T-cell (primary cell): ENCODE measurements at places on chromosomes 6 and 20. TPM values are rescaled to one million over a fixed set of nuclear protein-coding genes. Genes with fewer than 3 reads are reported as not detected.
A peak's percentile ranks its signal among the peaks of the same experiment; 100 is the strongest.

HCRTR2 gene
- total RNA-seq: not detected

CDK19 gene
- total RNA-seq: 11.4 TPM

CDSN gene
- total RNA-seq: not detected

OPRM1 gene
- total RNA-seq: not detected

SRSF3 gene
- 546 TPM for total RNA-seq

CFAP61 gene
- not detected for total RNA-seq

BPIFA1 gene
- not detected for total RNA-seq

TRIM40 gene
- total RNA-seq: not detected

DNA sequence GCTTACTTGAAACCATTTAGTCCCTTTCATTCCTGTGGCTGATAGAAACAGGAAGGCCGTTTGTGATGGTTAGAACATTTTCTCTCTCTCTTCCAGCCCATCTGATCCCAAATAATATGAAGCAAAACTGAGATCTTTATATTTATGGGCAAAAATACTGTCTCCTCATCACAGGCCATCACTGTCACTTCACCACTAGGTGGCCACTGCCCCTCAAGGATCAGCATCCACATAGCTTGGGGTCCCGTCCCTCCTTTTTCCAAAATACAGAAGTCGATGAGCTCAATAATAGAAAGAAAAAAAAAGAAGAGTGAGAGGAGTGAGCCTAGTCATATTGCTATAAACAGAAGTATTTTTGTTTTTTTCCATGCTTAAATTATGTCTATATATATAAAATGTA is 46.4 kb upstream of the LAMP5 start:
- no peaks in the 10 kb centered on the region for H3K36me3 ChIP-seq
- H3K27me3 ChIP-seq: no peaks in the 10 kb centered on the region
- DNase-seq: no peak

GRCh38 chr6:119390247-119390793 is 40.8 kb upstream of the MAN1A1 start:
- H3K27me3 ChIP-seq: no peaks in the 10 kb centered on the region
- H3K36me3 ChIP-seq: no peaks in the 10 kb centered on the region
- no peaks in the 10 kb centered on the region for H3K4me1 ChIP-seq
- no peak for DNase-seq

- H3K36me3 ChIP-seq: no peaks in the 10 kb centered on the region
- H3K4me3 ChIP-seq: no peak overlapping the region
- no peaks in the 10 kb centered on the region for H3K27me3 ChIP-seq
- no peak overlapping the region for H3K27ac ChIP-seq
- H3K4me1 ChIP-seq: peaks cover 29% of the 10 kb centered on the region
- DNase-seq: no peak
Measured at GRCh38 chr6:36124881-36125280, 5.4 kb upstream of the MAPK13 start.

GRCh38 chr6:78222226-78222625 is 569.4 kb downstream of the MEI4 start:
- H3K36me3 ChIP-seq: no peaks in the 10 kb centered on the region
- no peaks in the 10 kb centered on the region for H3K27me3 ChIP-seq
- H3K4me1 ChIP-seq: no peaks in the 10 kb centered on the region
- no peak overlapping the region for H3K27ac ChIP-seq

DNA sequence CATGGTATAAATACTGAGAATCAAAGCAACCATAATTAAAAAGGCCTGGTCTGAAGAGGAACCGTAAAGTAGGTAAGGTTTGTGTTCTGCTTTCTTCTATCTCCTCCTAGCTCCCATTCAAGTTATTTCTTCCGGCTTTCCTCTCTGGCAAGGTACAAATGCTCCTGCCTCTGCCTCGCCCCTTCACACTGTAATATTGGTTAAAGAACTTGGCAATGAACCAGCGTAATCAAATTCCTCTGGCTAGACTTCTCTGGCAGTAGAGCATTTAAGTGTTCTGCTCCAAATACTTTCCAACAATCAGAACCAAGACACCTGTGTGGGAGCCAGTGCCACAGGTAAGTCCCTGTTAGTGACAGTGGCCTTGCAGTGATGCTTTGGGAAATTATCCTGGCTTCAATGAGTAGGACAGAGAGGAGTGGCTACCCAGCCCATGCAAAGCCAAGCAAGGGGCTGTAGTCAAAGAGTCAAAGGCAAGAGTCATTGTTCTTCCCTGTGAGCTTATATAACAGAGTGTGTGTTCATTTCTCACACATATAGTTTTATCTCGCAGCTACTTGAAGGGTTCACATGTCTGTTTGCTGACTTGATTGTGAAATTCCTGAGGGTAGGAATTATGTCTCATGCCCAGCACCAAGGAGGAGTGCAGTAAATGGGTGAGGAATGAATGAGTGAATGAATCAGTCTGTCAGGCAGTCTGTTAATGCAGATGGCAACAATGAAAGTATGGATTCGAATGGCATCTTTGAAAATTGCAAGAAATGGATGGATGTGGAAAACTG is 329.3 kb downstream of the NRN1 start:
- H3K4me1 ChIP-seq: peaks cover 2% of the 10 kb centered on the region
- H3K27me3 ChIP-seq: no peaks in the 10 kb centered on the region
- no peaks in the 10 kb centered on the region for H3K36me3 ChIP-seq

DNA sequence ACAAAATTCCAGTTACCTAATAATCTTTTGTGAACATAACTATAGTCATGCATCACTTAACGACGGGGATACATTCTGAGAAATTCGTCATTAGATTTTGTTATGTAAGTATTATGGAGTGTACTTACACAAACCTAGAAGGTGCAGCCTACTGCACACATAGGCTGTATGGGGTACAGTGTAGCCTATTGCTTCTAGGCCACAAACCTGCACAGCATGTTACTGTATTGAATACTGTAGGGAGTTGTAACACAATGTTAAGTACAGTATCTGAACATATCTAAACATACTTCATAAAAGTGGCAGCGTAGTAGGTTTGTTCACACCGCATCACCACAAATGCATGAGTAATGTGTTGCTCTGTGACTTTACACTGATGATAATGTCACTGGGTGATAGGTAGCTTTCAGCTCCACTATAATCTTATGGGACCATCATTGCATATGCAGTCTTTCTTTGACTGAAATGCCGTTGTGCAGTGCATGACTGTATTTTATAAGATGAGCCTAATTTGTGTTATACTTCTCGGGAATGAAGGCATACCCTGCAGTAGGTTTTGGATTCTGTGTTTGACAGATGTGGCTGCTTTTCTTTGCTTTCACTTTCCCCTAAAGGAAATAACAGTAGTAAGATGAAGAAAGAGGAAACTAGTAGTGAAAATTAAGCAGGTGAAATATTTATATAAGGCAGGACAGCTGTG is 365.6 kb downstream of the FARS2 start:
- H3K27me3 ChIP-seq: no peaks in the 10 kb centered on the region
- H3K4me3 ChIP-seq: peak overlapping the region; percentile 2
- peak; percentile 2 for DNase-seq
- peaks cover 25% of the 10 kb centered on the region for H3K4me1 ChIP-seq
- no peaks in the 10 kb centered on the region for H3K36me3 ChIP-seq
- peak overlapping the region; percentile 43 for H3K27ac ChIP-seq

- DNase-seq: no peak
- no peaks in the 10 kb centered on the region for H3K36me3 ChIP-seq
- no peaks in the 10 kb centered on the region for H3K4me1 ChIP-seq
- H3K27ac ChIP-seq: no peak overlapping the region
- peaks cover 6% of the 10 kb centered on the region for H3K27me3 ChIP-seq
Measured at GRCh38 chr20:24134284-24134683, 145.7 kb upstream of the GGTLC1 start.

- H3K27ac ChIP-seq: no peak overlapping the region
- no peak for DNase-seq
- peaks cover 7% of the 10 kb centered on the region for H3K27me3 ChIP-seq
- H3K4me1 ChIP-seq: no peaks in the 10 kb centered on the region
Measured at GRCh38 chr6:42715871-42716270, 6.5 kb downstream of the PRPH2 start.

- H3K4me1 ChIP-seq: peaks cover 7% of the 10 kb centered on the region
- no peak for DNase-seq
- no peaks in the 10 kb centered on the region for H3K36me3 ChIP-seq
- H3K27me3 ChIP-seq: no peaks in the 10 kb centered on the region
- no peak overlapping the region for H3K4me3 ChIP-seq
Measured at GRCh38 chr6:2958331-2958711, 13.0 kb downstream of the SERPINB6 start.

- H3K27me3 ChIP-seq: no peaks in the 10 kb centered on the region
- DNase-seq: no peak
- no peaks in the 10 kb centered on the region for H3K4me1 ChIP-seq
- peaks cover 49% of the 10 kb centered on the region for H3K36me3 ChIP-seq
Measured at GRCh38 chr6:53033764-53034163, 31.4 kb upstream of the FBXO9 start.

DNA sequence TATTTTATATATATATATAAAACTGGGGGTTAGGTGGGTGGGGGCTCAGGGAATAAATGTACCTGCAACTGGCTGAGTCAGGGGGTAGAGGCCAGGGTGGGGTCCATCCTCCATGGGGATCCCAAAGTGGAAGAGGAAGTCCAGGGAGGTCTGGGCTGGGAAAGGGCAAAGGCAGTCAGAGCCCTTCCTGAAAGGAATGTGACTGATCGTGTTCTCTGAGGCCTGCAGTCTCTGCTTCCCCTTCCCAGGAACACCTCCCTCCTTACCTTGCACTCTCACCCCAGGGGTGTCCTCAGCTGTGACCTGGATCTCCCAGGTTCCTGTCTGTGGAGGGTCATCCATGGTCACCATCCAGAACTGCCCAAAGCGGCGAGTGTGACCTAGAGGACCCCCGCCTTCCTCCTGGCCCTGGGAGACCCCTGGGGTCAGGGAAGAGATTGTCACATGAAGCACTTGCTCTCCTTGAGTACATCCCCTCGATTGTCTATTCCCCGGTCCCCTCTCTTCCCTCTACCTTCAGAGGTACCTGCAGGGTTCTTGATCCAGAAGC is 4.7 kb downstream of the SAPCD1 start:
- no peak overlapping the region for H3K4me3 ChIP-seq
- H3K27ac ChIP-seq: no peak overlapping the region
- DNase-seq: no peak
- H3K27me3 ChIP-seq: no peaks in the 10 kb centered on the region
- H3K36me3 ChIP-seq: no peaks in the 10 kb centered on the region
- H3K4me1 ChIP-seq: peaks cover 3% of the 10 kb centered on the region

DNA sequence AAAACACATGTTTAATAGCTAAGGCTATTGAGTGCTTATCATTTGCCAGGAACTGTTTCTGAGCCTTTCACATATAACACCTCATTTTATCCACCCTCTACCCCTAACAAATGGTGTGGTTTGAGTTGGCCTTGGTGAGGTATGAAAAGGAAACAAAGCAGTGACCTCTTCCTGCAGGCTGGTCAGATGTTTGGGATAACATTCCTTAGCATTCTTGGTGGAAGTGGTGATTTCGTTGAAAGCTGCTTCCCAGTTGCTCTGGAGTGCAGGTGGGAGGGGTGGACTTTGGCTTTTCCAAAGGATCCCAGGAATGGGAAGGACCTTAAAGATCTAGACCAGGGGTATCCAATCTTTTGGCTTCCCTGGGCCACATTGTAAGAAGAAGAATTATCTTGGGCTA is 41.3 kb downstream of the CARMIL1 start:
- no peak for DNase-seq
- H3K27ac ChIP-seq: no peak overlapping the region
- no peaks in the 10 kb centered on the region for H3K27me3 ChIP-seq
- H3K36me3 ChIP-seq: no peaks in the 10 kb centered on the region

GRCh38 chr20:60589623-60590022 is 631.4 kb downstream of the CDH26 start:
- no peak overlapping the region for H3K4me3 ChIP-seq
- H3K27ac ChIP-seq: no peak overlapping the region
- no peaks in the 10 kb centered on the region for H3K4me1 ChIP-seq
- no peaks in the 10 kb centered on the region for H3K36me3 ChIP-seq
- no peak for DNase-seq
- no peaks in the 10 kb centered on the region for H3K27me3 ChIP-seq

- DNase-seq: no peak
- H3K27me3 ChIP-seq: no peaks in the 10 kb centered on the region
- H3K36me3 ChIP-seq: no peaks in the 10 kb centered on the region
- no peak overlapping the region for H3K4me3 ChIP-seq
Measured at GRCh38 chr20:55417836-55418235, 587.5 kb downstream of the CBLN4 start.
